ENCODE measurements at places on chromosomes 1 and 21.
A peak's percentile ranks its signal among the peaks of the same experiment; 100 is the strongest.

DNA sequence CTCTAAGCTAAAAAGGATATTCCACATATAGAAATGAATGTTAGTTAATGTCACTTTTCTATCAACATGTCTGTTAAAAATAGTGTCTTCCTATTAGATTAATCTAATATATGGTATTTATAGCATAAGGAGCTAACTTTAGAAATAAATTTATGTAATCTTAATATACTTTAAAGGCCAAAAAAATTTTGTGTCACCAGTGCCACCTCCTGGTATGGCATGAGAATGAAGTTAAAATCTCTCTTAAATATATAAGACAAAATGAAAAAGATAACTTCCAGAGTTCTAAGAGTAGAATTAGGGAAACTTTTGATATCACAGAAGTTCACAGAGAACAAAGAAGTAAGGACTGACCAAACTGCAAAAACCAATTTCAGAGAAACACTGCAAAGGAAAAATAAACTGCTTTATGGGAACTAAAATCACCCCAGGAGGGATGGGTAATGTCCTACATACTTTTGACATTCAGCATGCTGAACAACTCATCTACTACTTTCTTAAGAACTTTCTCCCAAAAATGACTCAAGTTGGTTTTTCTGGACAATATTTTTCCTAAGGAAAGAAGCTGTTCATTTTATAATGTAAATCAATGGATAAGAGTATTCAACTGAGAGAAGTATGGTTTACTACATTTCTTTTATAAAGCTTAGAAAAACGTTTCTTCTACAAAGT lies 82.8 kb downstream of the TRIM33 start:
- DNase-seq = peak; percentile 7

- DNase-seq = no peak
These were observed 1.6 kb upstream of the SH3BGRL3 start for GRCh38 chr1:26278303-26278702.

DNA sequence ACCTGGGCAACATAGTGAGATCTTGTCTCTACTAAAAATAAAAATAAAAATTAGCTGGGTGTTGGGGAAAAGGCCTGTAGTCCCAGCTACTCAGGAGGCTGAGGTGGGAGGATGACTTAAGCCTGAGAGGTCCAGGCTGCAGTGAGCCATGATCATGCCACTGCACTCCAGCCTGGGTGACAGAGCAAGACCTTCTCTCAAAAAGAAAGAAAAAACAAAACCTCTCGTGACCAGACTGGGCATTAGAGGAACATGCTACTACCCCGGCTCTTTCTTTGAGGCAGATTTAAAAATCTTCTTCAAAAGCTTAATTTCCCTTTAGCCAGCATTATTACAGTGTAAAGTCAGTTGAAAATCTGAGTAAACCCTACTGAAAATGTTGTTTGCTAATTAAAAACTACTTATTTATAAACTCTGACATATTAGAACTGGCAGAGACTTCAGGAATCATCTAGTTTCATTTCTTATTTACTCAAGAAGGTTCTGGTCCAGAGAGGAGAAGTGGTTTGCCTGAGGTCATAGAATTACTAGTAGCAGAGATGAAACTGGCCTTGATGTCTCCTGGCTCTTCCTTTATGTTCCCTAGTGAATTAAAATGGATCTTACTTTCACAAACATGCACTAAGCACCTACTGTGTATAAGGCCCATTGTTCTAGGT lies 11.6 kb upstream of the ELAVL4 start:
- DNase-seq = no peak

- DNase-seq = no peak
These were observed 16.5 kb downstream of the CLDN19 start for GRCh38 chr1:42723511-42723910.

DNA sequence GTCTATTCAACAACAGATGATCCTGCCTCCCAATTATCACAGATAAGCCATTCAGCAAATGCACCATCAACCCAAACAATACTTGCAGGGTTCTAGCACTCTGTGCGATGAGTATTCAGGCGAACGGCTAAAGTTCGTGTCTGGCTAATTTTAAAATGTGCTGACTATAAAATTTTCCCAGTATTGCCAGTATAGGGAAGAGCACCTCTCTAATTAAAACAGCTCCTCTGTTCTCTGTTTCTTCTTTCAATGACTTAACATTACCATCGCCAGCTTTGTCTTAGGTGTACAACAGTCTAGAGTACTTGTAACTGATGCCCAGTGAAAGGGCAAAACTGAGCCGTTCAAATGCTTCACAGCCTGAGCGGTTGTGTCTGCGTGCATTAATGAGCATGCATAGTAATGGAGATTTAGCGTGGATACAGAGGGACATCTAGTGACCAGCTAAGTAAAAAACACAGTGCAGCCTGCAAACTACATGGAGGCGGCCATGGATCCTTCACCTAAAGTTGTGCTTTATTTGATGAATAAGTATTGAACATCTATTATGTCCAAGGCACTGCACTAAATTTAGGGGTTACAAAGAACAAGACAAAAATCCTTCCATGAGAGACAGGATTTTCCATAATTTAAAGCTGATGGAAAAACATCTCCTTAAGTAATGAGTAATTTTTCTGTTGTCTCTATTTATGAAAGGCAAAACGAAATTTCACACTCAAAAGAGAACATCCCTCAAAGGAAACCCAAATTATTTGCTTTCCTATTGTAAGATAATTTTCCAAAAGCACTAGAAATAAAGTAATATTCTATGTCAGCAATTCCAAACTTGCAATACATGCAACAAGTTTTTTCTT lies 120.0 kb downstream of the SETD4 start:
- DNase-seq = peak; percentile 19

- DNase-seq = no peak
These were observed 125.9 kb upstream of the ZBTB40 start for GRCh38 chr1:22325531-22326371.

DNA sequence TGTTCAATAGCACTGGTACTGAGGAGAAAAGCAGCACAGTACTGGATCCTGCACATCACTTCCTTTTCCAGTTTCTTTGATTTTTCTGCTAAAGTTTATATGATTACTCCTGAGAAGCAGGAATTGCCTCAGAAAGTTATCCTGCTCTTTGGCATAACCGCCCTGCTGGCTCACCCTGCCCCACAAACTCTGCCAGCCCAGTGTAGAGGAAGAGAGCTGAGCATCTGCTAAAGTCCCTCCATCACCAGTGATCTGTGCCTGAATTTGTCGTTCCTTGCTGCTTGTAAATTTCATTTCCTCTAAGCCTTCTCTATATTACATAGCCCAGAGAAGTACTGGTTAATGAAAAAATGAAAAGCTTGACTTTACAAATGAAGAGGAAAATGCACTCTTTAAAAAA lies 87.0 kb upstream of the C1orf21 start:
- DNase-seq = no peak

DNA sequence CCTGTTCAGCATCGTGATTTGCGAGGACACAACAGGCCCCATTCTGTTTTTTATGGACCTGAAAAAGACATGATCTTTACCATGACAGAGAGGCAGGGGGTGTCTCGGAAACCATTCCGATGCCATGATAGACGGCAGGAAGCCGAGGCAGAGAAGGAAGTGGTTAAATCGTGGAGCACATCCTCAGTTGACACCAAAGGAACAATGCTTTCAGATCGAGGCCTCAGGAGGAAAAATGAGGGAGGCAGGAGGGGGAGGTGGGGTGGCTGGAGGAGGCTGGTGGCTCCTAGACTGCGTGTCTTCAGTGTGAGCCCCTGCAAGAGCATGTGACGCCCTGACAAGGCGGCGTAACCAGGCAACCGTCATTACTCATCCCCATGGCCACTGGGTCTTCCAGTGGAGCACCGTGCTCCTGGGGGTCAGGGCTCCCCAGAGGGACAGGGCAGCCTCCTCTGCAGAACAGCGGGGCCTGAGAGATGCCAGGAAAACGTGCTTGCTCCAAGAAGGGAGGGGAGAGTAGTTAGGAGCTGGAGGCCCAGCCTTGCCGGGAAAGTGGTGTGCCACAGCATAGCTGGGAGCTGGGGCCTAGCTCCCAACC lies 172.8 kb upstream of the TMEM51 start:
- no peak for DNase-seq

GRCh38 chr1:6471086-6471969 lies 5.4 kb upstream of the TNFRSF25 start:
- DNase-seq = no peak

- DNase-seq = no peak
These were observed 71.7 kb upstream of the GUCA2B start for GRCh38 chr1:42081475-42081874.

DNA sequence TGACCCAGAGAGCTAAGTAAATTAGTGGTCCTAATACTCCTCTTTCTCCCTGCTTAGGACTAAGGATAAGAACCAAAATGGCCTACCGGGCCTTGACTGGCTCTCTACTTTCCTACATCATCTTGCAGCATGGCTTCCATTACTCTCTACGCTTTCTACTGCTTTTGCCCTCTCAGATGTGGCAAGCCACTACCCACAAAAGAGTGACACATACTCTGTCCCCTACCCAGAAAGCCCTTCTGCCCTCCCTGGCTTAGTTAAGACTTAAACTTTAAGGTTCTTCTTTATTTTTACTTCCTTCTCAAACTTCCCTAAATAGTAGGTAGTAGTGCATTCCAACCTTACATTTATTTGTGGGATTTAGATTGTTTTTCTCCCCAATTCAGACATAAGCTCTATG lies 228.1 kb downstream of the TPR start:
- no peak for DNase-seq

Data from NCI-H2171 treated with DMSO at 0.1 percent for 48 hours (cell line).